ENCODE measurements at places on chromosomes 4 and X. TPM values are rescaled to one million over a fixed set of nuclear protein-coding genes. Genes with fewer than 3 reads are reported as not detected.
A peak's percentile ranks its signal among the peaks of the same experiment; 100 is the strongest.

DNA sequence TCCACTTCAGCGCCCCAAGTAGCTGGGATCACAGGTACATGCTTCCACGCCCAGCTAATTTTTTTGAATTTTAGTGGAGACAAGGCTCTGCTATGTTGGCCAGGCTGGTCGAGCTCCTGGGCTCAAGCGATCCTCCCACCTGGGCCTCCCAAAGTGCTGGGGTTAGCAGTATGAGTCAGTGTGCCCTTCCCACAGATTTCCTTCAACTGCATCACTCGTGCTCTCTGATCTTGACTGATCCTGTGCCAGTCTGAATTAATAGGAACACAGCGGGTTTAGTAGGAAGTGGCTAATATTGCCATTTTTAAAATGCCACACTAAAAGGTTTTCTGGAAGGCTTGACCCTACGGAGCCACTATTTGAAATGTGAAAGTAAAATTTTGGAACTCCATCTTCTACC, 4.3 kb upstream of the SHROOM2 start:
- DNase-seq: no peak

- DNase-seq: no peak
Observed at GRCh38 chr4:153273751-153274150, 69.5 kb downstream of the TRIM2 start.

DNA sequence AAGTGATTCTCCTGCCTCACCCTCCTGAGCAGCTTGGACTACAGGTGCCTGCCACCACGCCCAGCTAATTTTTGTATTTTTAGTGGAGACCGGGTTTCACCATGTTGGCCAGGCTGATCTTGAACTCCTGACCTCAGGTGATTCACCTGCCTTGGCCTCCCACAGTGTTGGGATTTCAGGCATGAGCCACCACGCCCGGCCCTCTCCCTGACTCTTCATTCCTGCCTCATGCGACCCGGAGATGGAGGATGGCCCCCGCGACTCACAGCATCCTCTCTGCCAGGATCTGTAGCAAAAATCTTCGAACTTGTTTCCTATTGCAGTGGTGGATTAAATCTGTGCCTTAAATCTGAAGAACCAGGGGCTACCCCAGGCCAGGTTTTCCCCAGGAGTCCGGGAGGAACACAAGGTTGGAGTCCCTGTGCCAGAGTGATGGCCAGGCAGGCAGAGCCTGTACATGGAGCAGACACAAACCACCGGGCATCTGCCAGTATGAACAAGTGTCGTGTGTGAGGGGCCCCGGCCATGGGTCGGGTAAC, 11.5 kb downstream of the CPLX1 start:
- DNase-seq: no peak

DNA sequence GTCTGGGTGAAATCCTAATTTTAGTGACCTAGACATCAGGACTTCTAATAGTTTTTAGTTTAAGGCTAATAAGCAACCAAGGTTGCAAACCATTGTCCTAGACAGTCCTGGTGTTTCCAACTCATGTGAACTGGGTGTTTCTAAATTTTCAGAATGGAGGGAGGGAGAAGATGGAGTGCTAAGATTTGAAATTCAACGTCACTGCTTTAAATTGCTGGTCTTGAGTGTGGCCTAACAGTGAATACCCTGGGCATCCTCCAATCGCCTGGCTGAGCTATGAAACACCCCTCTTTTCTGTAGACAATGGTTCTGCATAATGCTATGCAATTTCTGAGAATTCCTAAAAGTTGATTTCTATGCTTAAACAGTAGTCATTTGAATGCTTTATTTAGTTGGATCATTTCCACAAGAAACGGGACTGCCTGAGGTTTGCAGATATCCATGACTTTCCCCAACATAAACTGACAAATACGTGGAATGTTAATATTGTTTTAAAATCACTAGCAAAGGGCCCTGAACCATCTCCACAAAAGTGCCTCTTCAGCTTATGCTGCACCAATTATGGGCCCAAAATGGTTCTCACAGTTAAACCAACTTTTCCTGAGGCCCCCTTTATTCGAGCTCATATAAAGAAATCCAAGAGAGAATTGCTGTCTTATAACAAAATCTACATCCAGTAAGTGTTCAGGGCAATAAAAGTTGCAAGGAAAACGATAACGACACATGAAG, 1.1 kb downstream of the FBXL5 start:
- peak; percentile 32 for DNase-seq

GRCh38 chrX:26783512-26784225, 567.7 kb downstream of the MAGEB5 start:
- DNase-seq: no peak

DNA sequence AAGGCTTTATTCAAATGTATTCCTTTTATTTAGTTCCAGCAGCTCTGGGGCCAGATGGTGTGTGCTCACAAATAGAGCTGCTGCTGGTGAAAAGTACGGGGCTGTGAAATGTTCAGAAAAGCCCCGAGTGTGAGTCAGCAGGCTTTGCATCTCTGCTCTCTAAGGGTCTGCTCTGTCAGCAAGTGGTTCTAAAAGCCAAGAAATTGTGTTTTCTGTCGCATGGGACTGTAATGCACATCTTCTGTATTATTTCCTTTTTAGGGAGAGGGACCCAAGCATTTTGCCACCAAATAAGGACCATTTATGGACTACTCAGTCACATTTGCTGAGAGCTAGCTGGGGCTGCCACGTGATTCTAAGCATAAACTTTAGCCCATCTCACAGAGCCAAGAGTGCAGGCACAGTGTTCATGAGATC, 82.9 kb upstream of the NHS start:
- DNase-seq: no peak

GRCh38 chr4:112982680-112983079, 66.8 kb upstream of the ANK2 start:
- DNase-seq: no peak

DNA sequence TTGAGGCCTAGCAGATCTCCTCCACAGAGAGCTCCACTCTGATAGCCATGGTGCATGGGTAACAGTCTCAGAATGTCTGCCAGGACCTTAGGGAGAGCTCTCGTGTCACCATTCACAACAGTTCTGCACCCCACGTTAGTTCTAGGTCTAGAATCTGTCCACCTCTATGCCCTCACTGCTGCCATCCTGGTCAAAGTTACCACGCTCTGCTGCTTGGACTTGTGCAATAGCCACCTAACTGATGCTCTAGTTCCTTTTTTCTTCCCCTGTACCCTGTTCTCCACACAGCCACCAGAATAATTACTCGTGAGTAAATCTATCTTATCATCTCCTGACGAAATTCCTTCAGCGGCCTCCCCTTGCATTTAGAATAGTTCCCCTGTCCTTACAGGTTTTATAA, 268.8 kb upstream of the GATB start:
- no peak for DNase-seq

DNA sequence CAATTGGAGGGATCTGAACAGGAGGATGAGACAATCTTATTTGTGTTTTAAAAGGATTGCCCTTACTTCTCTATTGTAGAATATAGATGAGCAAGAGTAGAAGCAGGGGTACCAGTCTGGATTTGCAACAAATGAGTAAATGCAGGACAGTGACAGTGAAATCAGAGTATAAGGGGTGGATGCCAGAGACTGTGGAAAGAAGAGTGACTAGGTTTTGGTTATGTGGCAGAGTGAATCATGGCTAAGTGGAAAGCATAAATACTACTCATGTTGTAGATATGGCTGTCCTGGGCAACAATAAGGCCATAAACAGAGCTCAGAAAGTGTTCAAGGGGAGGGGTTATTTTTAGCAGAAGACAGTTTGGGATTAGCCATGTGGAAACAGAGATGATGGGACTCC, 6.0 kb upstream of the VSIG4 start:
- no peak for DNase-seq

GRCh38 chr4:17846266-17846665, 35.5 kb downstream of the NCAPG start:
- no peak for DNase-seq

DNA sequence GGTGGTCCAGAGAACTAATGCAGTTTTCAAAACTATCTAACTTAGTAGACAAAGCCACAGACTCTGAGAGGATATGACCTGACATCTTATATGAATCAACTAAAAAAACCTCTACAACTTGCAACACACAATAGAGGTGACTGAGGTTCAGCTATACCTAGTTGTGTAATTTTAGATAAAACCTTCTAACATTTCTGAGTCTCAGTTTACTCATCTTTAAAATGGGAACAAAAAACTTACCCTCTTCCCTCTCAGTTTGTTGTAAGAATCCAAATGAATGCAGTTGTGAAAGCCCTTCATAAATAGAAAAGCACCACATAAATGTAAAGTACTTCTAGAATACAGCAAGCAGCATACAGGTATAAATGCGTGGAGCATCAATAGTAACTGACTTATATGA, 5.9 kb downstream of the SH3D19 start:
- no peak for DNase-seq

DNA sequence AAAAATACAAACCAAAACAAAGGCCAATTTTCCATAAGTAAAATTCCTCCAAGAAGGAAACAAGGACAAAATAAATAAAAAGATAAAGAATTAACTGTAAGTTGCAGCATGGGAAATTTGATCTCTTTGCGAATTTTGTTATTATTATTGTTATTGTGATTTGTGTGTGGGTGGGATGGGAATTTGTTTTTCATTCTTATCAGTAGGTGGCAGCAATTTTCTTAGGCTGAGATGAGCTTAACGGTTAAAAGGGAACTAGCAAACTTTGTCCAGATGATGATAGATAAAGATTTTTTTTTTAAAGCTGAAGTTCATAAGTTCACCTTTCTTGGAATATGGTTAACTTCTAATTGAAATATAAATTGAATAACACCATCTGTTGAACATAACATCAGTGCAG, 83.2 kb upstream of the IL1RAPL2 start:
- no peak for DNase-seq

DNA sequence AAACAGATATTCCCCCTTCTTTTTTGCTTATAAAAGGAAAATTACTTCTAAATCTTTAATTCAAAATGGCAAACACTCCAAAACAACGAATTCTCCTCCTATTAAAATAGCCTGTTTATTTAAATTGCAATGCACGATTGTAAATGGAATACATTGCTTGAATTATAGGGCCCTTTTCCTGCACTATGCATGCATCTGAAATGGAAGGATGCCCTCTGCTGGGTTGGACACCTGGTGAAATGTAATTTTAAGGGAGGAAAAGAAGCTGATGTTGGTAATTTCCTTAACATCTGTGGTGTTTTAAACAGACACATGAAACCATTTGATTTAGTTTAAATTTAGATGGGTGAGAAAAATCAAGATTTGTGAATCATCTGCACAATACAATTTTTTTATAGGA, 72.8 kb downstream of the GRXCR1 start:
- DNase-seq: no peak

GRCh38 chrX:49058794-49059193, at the start of gene CCDC120:
CCDC120 (plus strand) TSS chrX:49058999; CDS start chrX:49062042, 3,043 bp downstream.
- DNase-seq: no peak

DNA sequence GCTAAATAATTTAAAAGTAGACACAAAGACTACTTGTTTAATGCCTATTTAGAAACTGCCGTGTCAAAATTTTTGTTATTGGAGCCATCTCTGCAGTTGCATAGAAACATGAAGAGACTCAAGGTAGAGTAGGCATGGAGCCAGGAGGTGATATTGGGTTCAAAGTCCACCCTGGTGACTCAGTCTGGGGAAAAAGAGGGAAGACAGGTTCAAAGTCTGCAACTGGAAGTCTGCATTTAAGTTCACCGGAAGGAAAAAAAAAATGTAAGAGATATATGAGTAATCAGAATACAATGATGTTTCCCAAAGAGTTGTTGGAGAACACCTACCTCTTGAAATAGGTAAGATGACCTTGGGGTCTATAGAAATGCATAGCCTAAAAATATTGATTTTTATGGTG, 67.4 kb upstream of the QRFPR start:
- no peak for DNase-seq

Gene GRPR
- total RNA-seq: not detected

Gene CXorf49
- total RNA-seq: not detected

Gene FANCB
- total RNA-seq: 12.0 TPM

Gene FAM156B
- total RNA-seq: 13.0 TPM

Gene CMC4
- 7.2 TPM for total RNA-seq

Data from activated CD4-positive, alpha-beta memory T cell treated with anti-CD3 and anti-CD28 coated beads for 36 hours (primary cell).